ENCODE measurements at places on chromosomes 11 and 22. TPM values are rescaled to one million over a fixed set of nuclear protein-coding genes. Genes with fewer than 3 reads are reported as not detected.

DNA sequence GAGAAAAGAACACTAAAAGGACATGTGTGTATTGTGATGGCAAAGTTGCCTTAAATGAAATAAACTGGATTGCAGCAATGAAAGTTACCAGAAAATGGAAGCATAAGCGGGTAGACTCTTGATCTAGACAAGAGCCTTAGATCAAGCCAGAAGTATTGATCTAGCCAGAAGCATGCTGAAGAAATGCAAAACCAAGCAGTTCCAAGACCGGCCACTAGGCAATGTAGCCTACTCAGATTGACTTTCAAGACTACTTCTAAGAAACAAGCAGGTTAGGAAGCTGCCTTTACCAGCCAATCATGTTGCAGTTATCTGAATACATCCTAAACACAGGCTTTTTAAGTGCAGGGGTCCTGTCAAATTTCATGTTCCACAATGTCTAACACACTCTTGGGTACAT lies 54.6 kb downstream of the KCNA4 start:
- DNase-seq, result no peak

- no peak for DNase-seq
Observed at GRCh38 chr22:46763051-46763705, 728 bp downstream of the TBC1D22A start.

DNA sequence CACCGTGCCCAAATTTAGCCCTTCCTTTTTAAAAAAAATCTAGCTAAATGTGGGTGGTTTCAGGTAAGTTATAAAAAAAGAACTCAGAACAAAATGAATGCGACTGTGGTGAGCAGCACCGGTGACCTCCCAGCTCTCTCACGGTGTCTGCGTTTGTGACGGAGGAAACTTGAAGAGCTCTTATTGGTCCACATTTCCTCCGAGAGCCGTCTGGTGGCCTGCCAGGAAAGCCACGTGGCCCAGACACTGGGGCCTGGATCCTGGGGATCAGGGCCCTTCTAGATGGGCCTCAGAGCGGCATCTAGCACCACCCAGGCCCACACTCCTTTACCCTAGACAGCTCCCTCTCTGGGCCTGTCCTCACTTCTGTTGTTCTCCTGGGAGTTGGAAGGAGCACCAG lies 39.5 kb downstream of the B3GAT1 start:
- no peak for DNase-seq

DNA sequence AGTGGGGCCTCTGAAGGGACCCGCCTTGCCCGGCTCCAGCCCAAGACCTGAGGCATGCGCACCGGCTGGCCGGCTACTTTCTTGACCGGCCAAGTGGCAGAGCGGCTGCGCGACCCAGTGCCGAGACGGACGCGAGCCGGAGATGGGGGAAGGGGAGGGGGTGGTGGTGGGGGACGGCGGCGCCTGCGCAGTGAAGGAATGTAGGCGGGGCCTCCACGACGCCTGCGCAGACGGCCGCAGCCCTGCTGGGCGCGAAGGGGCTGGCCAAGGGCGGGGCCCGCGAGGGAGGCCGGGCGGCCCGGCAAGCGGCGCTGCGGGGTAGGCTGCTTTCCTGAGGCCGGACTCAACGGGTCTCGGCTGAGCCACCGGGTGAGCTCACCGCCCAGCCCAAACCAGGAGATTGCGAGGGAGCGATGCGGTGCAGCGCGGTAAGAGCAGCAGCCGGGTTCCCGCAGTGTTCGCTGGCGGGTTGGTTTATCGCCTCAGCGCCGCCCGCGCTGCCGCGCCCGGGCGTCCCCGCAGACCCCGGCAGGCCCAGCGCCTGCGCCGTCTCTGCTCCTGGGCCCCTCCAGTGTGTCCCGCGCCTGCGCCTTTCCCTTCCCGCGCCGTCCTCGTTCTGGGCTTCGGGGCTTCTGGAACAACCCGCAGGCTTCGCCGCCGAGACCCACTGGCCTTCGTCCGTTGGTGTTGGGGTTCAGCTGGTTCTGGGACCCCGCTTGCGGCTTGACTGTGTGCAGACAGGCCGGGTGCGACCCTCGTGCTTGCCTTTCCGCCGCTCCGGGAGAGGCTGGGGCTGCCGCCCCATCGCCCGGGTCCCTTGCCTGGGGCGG lies at the start of gene SPECC1L:
TSS of gene SPECC1L (plus strand) at position 276 of the 830 bp plus-strand sequence. CDS start 31,401 bp downstream, outside the sequence.
- DNase-seq, result peak; percentile 52

DNA sequence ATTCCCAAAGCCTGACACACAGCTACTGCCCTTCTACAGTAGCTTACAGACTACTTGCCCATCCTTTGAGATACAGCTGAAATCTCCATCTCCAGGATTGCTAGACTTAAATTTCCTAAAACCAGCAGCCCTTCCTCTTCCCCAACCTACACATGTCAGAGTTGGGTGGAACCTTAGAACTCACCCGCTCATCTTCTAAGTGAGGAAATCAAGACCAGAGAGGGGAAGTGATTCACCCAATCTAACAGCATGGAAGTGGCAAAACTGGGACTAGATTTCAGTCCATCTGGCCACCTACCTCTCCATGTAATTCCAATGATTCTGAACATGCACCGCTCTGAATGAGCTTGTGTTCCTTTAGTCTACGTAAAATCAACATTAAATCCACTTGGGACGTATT lies 1.0 kb upstream of the TMEM86A start:
- no peak for DNase-seq

- DNase-seq, result no peak
Observed at GRCh38 chr11:122172352-122173073, 56.5 kb upstream of the BLID start.

Gene HBG1
- 2.3 TPM for total RNA-seq

Gene TPST2
- total RNA-seq, result 7.1 TPM
